Forelimb muscle (tissue), 1 donor: ENCODE measurements at places on chromosomes 4 and X.
A peak's percentile ranks its signal among the peaks of the same experiment; 100 is the strongest.

DNA sequence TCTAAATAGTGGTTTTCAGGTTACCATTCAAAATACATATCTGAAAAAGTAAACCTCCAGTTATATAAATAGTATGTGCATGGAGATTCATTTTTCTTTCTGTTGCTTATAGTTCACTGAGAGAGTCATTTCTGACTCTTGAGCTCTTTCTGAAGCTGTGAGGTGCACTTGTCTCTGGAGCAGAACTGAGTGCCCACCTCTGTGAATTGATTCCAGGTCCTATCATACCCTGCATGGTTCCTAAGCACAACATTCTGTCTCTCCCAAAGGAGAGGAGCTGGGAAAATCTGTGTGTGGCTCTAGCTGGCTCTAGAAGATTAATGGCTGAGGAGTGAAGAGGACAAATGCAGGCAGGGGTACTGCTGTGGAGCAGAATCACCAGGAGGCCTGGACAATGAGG is 161.6 kb upstream of the HCCS start:
- no peak for DNase-seq

GRCh38 chr4:184812199-184812542 is 13.6 kb downstream of the ACSL1 start:
- DNase-seq: no peak

DNA sequence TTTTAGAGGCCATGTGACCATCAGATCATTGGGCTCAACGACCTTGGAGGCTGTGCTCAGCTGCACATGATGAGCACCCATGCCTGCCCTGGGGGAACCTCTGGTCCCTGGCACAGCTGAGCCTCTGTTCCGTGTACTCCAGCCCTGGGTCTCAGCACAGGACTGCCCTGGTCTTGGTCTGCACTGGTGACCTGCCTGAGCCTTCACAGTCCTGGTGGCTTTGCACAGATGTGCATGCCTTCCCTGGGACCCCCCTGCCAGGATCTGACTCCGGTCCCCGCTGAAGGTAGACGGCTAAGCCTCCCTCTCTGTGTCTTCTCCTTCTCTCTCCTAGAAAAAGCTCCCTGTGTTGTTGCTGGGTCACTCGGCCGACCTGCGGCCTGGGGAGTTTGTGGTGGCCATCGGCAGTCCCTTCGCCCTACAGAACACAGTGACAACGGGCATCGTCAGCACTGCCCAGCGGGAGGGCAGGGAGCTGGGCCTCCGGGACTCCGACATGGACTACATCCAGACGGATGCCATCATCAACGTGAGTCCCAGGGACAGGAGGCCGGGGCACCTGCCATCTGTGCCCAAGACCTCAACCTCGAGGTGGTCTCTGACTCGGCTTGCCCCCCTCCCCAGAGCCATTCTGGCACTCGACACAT is 21.6 kb downstream of the HTRA3 start:
- DNase-seq: no peak

DNA sequence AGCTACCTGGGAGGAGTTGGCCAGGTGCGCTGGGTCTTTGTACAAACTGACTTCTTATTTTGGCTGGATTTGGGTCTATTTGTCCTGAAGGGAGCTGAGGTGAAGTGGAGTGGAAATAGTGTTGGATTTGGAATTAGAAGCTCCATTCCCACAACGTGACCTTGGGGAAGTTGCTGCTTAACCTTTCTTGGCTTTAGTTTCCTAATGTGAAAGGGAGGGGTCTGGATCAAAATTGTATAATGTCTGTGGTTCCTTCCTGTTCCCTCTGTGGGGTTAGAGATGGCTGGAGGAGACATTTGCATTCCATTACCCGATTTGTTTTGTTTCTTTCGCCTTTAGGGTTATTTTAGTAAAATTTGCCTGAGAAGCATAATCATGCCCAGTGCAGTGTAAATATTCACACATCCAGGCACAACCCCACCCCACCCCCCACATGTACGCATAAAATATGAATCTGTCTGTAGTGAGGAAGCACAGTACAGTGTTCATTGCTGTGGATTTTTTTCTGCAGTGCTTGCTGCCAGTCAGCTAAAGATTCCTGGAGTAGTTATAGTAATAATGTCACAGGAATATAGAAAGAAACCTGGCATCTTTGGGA is 21.5 kb downstream of the JADE1 start:
- DNase-seq: no peak

DNA sequence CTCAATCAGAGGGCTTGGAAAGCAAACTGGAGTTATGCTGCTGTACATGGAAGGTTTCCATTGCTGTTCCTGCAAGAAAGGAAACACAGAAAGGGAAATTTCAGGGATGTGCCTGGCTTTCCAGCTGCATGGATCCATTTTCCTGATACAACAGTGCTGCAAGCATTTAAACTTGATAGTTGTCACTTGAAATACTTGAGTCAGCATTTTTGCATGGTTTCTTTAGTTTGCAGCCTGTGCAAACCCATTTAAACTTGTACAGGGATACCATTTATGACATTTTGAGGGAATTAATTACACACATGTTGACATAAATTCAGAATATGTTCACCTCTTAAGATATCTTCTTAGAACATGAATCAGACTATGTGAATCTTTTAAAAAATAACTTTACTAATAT is 131.1 kb upstream of the RASGEF1B start:
- DNase-seq: no peak

GRCh38 chrX:27863809-27864208 is 56.0 kb downstream of the MAGEB10 start:
- DNase-seq: no peak

- no peak for DNase-seq
These were observed 83.6 kb downstream of the PPP1R2C start for GRCh38 chrX:42694260-42694815.

GRCh38 chr4:39025552-39026085 is 6.6 kb downstream of the TMEM156 start:
- DNase-seq: no peak

GRCh38 chr4:112153211-112153791 is 8.0 kb downstream of the FAM241A start:
- DNase-seq: no peak

GRCh38 chr4:44256414-44256813 is 192.2 kb downstream of the KCTD8 start:
- DNase-seq: no peak

- DNase-seq: no peak
These were observed 129.1 kb upstream of the TEX13D start for GRCh38 chrX:124203311-124203710.

DNA sequence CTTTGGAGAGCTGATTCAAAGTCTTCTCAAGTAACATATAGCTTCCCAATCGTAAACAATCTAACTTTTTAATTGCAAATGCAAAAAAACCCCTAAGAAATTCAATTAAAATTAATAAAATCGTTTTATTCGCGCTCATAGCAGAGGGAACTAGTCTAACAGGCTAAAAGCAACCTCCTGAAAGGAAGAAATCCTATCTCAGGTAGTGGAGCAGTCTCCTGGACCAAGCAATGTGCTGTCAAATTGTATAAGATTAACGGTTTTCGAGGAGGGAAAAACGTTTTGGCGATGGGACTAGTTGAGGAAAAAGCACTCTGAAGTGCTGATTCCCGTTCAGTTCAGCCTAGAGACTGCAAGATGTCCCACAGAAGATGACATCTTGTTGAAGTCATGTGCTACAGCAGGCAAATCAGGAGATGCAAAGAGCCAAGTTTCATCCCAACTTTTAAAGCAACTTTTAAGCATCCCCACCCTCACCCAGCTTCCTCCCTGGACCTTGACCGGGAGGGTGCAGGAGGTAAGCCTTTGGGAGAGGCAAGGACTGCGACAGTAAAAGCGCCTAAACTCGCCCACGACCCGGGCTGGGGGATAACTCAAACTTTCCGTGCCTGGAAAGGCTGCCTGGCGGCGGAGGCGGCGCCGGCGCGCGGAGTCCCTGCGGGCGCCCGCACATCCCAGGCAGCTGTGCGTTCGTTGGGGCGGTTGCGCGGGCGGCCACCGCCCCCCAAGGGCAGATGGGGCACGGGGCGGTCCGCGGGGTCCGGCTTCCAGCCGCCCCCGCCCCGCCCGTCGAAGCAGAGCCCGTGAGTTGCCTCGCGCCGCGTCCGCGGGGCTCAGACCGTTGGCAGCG is 784 bp downstream of the MAP7D3 start:
- no peak for DNase-seq

DNA sequence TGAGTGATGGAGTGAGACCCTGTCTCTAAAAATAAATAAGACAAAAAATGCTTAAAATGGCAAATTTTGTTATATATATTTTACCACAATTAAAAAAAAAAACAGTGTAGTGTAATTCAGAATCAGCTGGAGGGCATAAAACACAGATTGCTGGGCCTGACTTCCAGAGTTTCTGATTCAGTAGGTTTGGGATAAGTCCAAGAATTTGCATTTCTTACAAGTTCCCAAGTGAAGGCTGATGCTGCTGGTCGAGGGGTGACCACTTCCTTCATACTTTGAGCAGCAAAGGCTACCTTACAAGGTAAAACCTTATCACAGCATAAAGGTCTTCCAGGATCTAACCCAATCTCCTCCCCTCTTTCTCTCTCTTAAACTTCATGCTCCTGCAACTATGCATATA is 40.7 kb downstream of the KLHL8 start:
- DNase-seq: no peak

DNA sequence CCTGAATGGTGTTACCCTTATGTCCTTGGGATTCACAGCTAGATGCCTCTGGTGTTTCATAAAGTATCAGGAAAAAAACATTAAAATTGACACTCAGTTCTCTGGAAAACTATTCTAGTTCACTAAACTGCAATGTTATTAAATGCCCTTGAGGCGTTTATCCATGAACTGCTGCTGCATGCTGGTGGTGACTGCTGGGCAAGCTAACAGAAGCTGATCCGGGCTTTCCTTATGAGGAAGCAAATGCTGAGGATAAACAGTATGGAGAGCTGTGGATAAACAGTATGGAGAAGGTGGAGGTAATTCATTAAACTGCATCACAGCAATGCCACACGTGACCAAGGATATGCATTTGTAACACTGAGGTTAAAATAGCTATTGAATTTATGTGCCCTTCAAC is 227.0 kb downstream of the NR3C2 start:
- no peak for DNase-seq

DNA sequence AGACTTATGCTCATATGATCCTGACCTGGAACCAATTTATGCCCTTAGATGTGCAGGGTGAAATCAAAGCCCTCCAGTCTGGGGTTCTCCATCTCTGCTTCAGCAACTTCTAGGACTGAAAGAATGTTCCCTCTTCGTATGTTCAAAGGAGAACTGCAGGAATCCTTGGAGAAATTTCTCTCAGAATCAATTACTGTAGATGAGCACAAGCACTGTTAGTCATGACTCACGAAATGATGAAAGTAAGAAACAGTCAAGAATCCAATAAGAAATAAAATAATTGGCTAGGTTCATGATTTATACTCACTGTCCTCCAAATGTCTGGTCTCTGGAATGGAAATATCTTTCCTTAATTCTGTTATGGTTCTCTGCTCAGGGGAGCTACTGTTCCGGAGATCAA is 348.2 kb downstream of the PDGFC start:
- DNase-seq: no peak

DNA sequence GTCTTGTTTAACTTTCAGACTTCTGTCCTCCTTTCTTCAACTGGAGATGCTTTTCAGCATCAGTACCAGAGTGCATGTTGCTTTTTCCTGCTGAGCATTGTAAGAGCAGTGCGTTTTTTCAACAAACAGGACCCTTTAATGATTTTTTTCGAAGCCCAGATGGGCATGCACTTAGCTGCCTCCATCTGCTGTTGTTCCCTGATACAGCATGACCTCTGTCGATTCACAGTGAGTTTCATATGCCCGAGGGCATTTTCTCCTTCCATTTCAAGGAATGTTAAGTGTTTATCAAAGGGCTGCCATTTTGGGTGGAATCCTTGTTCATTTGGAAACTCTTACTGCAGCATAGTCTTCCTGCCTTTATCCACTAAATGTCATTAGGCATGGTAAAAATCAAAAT is 428.6 kb downstream of the DTHD1 start:
- DNase-seq: no peak

GRCh38 chrX:31038575-31039326 is 33.1 kb downstream of the FTHL17 start:
- DNase-seq: peak; percentile 20

- no peak for DNase-seq
These were observed 74.0 kb downstream of the MAOB start for GRCh38 chrX:43808231-43808630.

DNA sequence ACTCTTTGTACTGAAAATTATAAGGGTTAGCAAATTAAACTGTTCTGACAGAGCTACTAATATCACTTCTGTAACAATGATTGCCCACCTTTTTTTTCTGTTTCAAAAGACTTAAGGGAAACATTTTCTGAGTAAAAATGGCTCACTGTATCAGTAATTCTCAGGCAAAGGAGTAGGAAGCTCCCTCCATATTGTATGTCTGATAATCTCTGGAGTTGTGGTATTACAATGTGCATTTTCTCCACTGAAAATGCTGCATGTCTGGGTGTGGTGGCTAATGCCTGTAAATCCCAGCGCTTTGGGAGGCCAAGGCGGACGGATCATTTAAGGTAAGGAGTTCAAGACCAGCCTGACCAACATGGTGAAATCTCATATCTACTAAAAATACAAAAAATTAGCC is 4.4 kb upstream of the STAP1 start:
- no peak for DNase-seq

DNA sequence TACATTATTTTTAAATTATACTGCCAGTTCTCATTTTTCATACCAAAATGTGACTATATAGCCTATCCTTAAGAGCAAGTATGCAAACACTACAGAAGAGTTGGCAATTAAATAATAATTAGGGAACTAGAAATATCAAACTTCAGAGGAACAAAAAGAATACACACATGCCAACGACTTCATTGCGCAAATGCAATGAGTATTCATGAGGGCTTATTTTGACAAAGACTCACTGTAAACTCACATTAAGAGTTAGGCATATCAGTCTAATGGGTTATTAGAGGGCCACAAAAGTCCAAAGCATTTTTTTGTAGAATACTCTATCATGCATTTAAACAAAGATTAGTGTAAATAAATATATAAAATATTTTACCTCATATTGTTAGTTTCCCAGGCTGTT is 31.6 kb downstream of the SLC10A7 start:
- DNase-seq: no peak

DNA sequence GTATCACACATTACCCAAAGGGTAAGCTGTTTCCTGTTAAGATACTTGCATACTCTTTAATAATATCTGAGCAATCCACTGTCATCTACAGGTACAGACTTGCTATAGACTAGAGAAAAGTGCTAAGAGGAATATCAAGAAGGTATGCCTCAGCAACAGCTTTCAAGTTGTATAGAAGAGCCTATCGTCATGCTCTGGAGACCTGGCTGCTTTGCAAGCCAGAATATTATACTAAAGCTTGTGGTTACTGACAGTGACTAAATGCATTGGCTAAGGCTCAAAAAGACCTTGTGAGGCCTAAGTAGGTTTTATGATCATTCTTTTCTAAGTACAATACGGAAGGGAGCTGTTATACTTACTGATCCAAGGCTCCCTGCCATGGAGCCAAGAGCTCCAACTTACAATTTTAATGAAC is 11.3 kb downstream of the LAMP2 start:
- no peak for DNase-seq

GRCh38 chrX:16469870-16470269 is 180.1 kb upstream of the S100G start:
- no peak for DNase-seq

- DNase-seq: no peak
These were observed 21.8 kb upstream of the CSF2RA start for GRCh38 chrX:1246816-1247215.
